Stimulated activated CD8-positive, alpha-beta memory T cell treated with anti-CD3 and anti-CD28 coated beads, Interleukin-4, amount 100 ng/mL, for 24 hours (primary cell): ENCODE measurements at places on chromosomes 4 and X.
A peak's percentile ranks its signal among the peaks of the same experiment; 100 is the strongest.

DNA sequence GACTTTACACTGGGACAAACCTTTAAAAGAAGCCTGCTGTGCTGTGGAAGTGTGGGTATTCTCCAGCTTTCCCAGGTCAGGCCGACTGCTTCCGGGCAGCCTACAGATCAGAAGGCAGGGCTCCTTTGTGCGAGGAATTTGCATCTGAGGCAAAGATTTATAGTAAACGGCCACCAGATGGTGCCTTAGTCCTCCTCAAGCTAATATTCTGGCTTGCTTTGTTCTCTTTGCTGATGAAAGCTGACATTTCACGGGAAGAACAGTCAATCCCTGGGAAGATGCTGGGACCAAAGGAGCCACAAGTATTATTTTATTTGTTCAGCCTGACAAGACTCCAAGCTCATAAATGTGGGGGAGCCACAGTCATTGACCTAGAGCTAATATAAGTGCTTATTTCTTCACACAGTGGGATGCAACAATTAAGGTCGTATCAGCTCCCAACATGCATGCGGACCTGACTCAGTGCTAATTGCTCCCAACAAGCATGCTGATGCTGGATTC lies 120.7 kb upstream of the TRIM2 start:
- DNase-seq: peak; percentile 19

DNA sequence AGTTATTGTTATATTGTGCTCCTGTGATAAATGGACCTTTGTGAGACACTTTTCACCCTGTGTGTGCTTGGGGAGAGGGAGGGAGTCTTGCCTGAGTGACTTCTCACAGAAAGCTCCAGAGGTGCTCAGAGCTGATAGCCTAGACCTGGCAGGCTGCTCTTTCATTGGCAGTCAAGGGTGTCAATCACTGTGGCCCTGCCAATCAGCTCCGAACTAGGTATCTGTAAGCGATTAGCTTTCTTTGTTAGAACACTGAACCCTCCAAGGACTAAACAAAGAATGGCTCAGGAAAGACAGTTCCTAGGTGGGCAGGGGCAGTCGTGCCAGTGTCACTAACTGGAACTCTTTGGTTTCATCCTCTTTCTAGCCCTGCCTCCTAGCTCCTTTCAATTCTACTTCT lies 2.7 kb upstream of the NALF2 start:
- DNase-seq: no peak

GRCh38 chr4:1578251-1578773 lies 105.8 kb downstream of the FAM53A start:
- no peak for DNase-seq

DNA sequence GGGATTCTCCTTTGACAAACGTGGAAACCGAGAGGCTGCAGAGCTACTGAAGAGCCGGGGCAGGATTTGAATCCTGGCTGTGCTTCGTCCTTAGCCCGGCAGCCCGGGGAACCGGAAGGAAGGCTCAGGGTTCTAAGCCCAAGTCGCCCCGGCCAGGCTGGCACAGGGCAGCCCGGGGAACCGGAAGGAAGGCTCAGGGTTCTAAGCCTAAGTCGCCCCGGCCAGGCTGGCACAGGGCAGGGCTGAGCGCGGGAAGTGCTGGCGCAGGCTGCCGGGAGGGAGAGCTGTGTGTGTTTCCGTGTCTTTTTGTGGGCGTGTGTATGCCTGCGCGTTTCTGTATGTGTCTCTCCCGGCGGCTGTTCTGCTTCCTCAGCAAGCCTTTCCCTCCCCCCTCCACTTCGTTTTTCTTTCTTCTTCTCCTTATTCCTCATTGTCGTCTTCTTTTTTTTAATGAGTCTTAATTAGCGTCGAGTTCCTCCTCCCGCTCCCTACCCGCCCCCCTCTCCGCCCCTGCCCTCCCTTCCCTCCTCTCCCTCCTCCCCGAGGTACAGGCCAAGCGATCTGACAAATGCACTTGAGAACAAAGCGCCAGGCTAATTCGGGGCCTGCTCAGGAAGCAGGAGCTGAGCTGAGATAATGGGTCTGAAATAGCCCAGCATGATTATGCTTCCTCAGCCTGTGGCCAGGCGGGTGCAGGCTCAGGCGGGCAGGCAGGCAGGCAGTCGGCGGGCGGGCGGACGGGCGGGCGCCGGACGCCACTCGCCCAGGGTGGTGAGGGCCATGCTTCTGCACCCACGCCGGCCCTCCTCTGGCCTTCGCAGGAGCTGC lies 65.9 kb downstream of the EFNB1 start:
- DNase-seq: peak; percentile 9

DNA sequence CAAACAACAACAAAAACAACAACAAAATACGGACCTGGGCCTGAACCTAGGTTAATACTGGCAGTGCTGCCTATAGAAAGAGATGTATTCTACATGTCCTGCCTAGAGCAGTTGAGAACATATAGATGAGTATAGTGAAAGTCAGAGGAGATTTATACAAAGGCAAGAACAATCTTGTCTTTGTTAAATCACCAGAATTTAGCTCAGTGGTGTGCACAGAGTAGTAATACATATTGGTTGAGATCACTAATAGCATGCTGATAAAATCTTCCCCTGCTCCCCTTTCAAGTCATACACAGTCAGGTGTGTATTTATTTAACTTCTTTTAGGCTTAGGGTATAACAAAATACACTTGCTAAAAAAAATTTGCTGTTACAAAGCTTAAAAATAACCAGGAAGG lies 247.8 kb downstream of the ADGRL3 start:
- DNase-seq: no peak

DNA sequence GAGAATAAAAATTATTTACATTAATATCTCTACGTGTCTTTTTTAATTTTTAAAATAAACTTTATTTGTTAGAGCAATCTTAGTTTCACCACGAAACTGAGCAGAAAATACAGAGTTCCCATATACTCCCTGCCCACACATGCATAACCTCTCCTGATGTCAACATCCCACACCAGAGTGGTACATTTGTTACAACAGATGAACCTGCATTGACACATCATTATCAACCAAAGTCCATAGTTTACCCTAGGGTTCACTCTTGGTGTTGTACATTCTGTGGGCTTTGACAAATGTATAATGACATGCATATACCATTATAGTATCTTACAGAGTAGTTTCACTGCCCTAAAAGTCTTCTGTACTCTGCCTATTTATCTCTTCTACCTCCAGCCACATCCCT lies 110.6 kb upstream of the OTUD4 start:
- DNase-seq: no peak

GRCh38 chrX:7485061-7485460 lies 337.1 kb upstream of the PUDP start:
- no peak for DNase-seq

- no peak for DNase-seq
Measured at GRCh38 chr4:168880811-168881595, 129.1 kb downstream of the CBR4 start.

GRCh38 chr4:167652267-167652666 lies 418.0 kb upstream of the SPOCK3 start:
- no peak for DNase-seq

DNA sequence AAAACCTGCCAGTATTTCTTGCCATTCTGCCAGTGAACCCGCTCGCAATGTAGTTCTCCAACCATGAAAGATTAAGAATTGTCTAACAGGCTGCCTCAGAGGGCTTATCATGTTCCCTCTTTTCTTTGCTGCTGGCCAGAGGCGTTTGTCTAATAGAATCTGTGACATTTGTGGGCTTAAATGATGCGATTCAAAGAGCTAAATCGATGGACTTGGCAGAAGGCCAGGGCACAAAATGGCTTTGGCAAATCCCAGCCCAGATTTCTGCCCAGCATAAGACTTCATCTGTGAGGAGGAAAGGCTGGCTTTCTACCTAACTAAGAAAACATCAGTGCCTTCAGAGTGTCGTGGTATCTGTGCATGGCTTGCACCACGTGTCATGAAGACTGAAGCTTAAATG lies 79.9 kb downstream of the TRPC5OS start:
- no peak for DNase-seq

- no peak for DNase-seq
Measured at GRCh38 chr4:866761-867390, 40.9 kb upstream of the CPLX1 start.

DNA sequence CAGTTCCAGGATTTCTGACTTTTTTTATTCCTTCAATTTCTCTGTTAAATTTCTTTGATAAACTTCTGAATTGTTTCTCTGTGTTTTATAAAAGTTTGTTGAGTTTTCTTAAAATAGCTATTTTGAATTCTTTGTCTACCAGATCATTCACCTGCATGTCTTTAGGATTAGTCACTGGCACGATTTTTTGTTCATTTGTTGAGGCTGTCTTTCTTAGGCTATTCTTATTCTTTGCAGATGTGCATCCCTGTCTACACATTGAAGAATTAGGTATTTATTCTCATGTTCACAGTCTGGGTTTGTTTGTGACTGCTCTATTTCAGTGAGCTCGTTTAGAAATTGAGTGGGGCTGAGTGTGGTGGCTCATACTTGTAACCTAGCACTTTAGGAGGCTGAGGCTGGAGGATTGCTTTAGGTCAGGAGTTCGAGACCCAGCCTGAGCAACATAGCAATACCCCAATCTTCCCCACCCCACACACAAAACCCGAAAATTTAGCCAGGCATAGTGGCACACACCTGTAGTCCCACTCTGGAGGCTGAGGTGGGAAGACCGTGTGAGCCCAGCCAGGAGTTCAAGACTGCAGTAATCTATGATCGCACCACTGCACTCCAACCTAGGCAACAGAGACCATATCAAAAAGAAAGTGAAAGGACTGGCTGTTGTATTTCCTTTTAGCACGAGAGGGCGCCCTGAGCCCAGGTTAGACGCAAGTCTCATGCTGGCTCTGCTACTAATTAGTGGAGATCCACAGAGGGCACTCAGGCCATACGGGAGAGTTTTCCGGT lies 42.0 kb downstream of the F8 start:
- DNase-seq: peak; percentile 62

- DNase-seq: no peak
Measured at GRCh38 chr4:126532527-126532926, 1100.2 kb upstream of the INTU start.

DNA sequence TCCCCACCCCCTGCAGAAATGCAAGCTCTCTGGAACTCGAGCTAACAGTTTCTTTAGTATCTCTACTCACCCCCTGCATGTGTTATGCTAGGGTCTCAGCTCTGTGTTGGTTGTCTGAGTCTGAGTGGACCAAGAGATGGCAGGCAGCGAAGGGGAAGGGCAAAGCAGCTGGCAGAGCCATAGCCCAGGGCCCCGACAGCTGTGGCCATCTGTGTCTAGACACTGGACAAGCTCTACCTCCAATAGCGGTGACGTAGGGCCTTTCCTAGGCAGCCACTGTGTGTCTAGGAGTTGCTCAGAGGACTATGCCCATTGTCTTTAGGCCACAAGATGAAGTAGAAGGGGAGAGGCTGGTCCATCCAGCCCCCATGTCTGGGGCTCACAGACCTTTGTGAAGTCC lies 79.2 kb downstream of the EFNB1 start:
- DNase-seq: no peak

GRCh38 chr4:7241597-7242125 lies 49.3 kb downstream of the SORCS2 start:
- no peak for DNase-seq

- no peak for DNase-seq
Measured at GRCh38 chr4:173185847-173186510, 17.4 kb downstream of the GALNT7 start.

DNA sequence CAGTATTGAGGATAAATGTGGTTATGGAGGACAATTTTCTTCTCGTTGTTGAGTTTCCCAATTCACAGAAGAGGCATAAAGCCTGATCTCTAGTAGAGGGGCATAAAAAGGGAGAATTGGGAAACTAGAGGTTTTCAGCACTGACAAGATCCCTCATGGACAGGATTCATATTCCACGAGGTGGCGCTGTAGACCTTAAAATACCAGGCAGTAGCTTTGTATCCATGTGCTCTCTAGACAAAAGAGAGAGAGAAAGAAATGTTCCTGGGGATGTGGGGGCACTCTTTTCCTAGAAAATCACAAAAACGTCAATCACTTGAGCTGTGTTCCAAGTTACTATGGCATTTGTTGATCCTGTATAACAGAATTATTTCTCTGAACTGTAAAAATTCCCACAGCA lies 128.3 kb downstream of the MAGEE1 start:
- no peak for DNase-seq

DNA sequence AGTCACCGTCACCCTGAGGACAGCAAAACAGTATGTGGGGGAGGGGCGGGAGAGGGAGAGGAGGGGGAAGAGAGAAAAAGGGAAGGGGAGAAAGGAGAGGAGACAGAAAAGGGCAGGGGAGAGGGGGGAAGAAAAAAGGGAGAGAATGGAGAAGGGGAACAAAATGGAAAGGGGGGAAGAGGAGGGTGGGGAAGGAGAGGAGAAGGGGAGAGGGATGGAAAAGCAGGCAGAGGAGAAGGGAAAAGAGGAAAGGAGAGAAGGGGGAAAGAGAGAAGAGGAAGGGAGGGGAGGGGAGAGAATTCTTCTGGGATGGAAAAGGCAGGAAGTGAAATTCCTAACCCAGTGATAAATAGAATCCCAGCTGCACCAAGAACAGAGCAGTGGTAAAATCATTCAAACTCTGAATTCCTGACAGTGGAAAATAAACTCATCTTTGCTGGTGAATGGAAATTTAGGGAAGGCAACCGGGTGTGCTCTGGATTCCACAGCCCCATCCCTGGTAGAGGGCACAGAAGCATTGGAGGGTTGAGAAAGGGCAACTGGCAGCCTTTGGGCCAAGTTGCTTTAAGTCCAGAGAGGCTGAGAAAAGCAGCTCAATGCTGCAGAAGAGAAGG lies 244.2 kb downstream of the BCOR start:
- no peak for DNase-seq

GRCh38 chr4:182142176-182143085 lies 100.8 kb upstream of the TENM3 start:
- DNase-seq: no peak

GRCh38 chr4:163172647-163173046 lies 6.0 kb upstream of the NAF1 start:
- DNase-seq: no peak

DNA sequence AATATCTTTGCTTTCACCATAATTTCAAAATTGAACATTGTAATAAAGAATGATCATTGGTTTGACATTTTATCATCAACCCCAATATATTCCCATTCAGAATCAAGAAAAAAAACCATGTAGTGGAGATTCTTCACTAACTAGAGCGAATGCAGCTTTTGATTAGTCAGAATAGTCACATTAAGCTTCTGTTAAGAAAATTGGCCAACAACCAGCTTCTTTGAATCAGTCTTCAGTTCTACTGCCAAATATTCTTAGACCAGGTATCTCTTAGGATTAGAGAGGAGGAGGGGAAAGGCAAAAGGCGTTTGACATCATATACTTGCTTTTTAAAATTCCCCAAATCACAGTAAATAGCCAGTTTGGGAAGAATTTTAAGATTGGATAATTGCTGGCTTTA lies 22.2 kb upstream of the TBC1D8B start:
- DNase-seq: no peak

DNA sequence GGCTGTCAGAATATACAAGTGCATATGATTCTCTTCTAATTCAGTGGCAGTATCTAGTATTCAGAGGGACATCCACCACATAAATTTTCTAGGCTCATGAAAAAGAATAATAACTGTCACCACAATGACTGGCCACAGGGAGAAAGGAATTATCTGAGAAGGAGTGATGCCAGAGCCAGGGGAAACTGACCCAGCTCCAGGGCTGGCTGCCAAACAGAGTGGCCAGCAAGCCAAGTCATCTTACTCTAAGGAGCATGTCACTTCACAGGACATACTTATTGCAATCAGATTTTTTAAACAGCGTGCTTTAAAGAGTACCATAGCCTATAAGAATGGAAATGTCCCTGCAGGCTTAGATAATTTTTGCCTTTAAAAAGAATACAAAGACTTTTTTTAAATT lies 5.8 kb upstream of the SEPTIN11 start:
- no peak for DNase-seq
